ENCODE measurements at places on chromosomes 7 and 10.

DNA sequence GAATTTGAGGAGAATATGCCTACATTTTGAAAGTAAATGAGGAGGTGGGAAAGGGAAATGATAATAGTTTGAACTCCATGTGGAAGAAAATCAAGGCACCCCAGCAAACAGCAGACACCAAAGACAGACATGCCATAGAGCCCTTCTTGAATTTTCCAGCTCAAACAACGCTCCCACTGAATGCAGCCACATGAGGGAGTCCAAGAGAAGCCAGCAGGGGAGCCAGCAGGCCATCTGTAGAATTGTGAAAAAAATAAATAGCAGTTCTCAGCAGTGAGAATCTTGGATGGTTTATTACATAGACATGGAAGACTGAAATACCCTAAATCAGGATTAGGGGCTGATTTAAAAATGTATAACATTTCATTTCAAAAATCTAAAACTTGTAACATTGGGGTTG lies 1567.3 kb upstream of the LRRTM3 start:
- no peak for DNase-seq

DNA sequence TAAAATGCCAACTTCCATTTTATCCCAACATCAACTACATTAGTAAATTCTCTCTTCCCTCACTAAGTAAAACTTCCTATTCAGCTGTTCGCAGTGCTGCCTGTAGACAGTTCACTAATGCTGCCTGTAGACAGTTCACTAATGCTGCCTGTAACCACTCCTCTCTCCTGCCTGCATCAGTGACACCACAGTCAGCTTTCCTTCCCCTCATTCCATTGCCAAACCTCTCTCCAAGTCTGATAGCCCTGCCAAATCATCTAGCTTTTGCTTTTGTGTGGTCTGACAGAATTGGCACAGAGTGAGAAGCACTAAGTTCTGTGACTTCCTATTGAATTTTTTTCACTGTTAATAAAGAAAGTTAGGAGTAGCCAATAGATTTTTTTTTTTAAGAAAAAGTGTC lies 43.0 kb upstream of the MACC1 start:
- DNase-seq = no peak

DNA sequence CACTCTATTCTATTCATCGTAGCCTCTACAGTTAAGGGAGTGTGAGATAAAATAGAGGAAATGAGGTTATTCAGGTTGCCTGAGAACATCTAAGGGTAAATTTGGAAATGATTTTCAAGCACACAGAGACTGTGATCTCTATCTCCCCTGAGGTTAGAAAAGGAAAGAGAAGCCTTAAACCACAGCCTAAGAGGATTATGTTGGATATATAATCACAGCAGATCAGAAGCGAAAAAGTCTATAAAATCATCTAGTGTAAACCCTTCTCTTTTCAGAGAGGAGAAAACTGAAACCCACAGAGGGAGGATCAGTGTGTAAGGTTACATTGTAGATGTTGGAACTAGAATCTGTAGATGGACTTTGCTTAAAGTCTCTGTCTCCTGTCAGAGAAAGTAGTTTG lies 90.6 kb upstream of the SEMA3E start:
- no peak for DNase-seq

GRCh38 chr10:130227883-130228282 lies 91.7 kb downstream of the GLRX3 start:
- DNase-seq = no peak

DNA sequence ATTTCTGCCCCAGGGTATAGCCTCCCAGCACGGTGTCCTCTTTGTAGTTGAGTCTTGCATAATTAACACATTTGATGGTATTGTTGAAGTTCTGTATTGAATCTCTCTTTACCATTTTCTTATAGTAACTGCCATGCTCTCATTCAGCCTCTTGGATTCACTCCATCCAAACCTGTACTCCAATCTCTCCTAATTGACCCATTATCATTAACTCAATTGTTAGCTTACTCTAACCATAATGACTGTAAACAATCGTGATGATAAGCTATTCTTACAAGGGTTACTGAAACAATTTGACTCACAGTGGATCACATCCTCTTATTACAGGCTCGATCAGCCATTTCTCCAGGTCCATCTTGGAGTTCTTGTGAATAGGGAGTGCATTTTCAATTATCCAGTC lies 191.9 kb upstream of the AGK start:
- DNase-seq = no peak

DNA sequence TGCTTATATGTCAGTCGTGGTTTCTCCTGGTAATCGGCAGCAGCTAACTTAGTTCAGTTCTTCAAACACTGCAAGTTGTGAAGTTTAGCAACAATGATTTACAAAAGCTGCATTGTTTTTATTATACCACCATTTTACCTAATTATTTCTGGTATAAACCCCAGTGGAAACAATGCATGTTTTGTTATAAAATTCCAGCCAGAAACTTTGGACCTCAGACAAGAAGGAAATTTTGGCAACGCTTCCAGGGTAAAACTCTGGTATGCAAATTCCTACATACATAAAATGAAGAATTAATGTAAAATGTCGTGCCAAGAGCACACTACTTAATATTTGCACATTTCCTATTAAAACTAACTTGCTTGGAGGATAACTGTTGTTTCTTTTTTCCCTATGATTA lies 277.4 kb upstream of the LYZL1 start:
- DNase-seq = no peak

GRCh38 chr10:124037784-124038183 lies 55.6 kb downstream of the CHST15 start:
- DNase-seq = no peak

DNA sequence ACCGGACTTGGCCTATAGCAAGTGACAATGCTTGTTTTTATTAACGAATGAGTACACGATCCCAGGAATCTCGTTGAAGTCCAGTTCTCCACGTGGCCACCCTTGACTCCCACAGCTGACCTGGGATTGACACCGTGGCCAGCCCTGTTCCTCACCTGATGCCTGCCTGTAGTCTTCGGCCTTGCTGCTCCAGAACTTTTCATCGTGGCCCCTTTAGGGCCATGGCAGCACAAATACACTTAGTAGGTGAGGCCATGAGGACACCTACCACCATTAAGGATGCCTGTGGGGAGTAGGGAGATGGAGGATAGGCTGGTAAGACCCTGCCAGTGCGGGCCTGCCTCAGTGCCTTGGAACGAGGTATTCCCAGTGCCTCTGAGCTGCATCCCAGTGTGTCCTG lies 30.6 kb upstream of the INSYN2A start:
- DNase-seq = no peak

DNA sequence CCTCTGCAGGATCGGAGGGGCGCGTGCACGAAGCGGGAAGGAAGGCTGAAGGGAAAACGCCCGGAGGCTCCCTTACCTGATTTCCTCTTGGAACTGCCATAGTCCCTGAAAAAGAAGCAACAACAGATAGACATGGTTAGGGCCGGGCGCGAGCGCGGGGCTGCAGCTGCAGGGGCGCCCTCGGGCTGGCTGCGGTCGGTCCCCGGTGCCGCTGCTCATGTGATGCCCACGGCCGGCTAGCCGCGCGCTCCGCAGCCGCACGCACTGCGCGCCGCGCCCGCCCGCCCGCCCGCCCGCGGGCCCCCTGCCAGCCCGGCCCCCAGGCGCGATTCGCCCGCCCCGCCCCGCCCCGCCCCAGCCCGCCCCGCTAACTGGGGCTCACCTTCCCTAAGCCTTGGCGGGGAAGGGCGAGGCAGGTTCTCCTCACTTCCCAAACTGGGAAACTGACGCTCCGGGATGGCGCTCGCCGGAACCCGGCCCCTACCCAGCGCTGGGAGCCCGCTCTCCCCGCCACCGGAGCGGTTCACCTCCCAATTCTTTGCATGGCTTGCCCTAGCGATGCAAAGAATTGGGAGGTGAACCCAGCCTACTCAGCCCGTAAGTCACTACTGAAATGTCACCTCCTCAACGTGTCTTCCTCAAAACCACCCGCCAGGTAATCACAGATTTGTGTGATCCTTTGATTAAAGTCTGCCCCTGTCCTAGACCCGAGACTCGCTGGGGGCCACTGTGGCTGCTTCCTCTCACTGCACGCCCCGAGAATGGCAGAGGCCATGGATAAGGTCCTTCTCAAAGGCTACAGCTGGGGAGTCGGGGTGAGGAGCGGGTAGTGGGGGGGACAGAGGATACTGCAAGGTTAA lies 162.2 kb downstream of the SH3PXD2A start:
- peak; percentile 44 for DNase-seq

GRCh38 chr10:124632064-124632531 lies 112.1 kb downstream of the FAM53B start:
- peak; percentile 45 for DNase-seq

DNA sequence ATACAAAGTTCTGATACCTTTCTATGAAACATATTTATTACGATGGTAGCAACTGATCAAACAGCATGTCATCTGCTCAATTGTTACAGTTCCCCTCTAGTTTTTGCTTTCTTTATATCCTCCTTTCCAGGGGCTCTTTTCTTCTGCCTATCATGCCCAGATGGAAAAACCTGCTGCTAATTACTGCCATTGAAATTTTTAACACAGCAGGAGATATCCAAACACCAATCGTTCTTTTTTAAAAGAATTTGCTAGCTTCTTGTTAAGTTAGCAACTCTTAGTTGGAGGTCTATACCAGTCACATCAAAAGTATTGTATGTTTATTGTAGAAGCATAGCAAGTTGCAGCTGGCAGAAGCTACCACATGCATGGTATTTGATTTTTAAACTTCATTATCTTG lies 768.5 kb downstream of the NXPH1 start:
- DNase-seq = no peak

- DNase-seq = no peak
Observed at GRCh38 chr10:30043476-30044270, 15.7 kb downstream of the JCAD start.

GRCh38 chr7:20131776-20132175 lies 85.4 kb downstream of the MACC1 start:
- DNase-seq = no peak

DNA sequence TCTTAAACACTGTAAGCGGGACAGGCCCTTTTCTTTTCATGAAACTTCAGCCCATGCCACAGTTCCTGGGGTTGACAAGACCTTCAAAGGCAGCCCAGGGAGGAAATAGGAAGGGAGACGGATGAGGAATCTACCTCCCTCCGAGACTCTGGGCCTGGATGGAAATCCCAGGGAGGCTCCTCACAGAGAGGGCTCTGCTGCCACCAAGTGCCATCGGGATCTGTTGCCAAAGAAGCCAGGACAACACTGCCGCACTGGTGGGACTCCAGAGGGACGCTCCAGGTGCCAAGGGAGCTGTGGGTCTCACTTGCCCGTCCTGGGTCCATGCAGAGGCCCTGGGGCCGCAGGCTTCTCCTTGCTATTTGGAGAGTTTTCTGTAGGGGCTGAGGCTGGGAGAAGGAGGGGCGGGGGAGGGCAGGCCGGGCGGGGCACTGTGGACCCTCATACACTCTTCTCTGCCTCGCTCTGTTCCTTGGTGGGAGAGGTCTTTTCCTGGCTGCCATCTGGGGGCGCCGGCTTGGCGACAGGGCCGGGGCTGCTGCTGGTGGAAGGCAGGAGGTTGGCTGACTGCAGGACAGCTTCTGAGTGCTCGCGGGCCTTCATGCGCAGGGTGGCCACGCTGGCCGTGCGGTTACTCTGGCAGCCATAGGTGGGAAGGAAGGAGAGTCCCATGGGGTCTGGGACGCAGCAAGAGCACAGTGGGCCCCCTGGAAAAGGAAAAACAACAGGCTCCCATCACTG lies 30.0 kb downstream of the DRGX start:
- DNase-seq = no peak

DNA sequence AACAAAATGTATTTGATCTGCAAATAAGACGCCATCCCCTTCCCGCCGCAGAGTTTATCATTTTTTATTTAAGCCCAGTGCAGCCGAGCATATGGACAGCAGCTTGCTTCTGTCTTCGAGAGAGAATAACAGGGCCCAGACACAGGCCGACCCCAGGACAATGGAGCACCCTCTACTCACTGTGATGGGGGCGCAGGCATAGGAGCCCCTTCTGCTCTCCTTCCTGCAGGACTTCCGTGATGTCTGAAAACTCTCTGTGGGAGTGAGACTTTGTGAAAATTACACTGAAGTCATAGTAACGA lies 134.8 kb downstream of the OAT start:
- no peak for DNase-seq

DNA sequence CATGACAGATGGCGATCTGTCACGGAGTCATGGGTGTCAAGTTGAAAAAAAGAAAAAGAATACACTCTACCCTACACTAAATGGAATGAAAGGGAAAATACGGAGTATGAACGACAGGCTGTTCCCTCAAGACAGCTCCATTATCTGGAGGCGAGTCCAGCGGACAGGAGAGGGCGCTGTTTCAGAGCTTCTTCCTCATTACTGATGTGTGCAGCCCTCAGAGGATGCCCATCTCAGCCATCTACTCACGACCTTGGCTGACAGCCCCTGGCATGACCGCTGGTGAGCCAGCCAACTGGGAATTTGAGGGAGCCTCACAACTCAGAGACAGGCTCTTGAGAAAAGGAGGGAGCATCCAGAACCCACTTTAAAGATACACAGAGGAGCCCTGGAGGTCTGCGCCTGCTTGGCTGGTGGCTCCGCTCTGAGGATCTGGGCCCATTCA lies 49.6 kb upstream of the SMNDC1 start:
- peak; percentile 49 for DNase-seq

- no peak for DNase-seq
Observed at GRCh38 chr10:59865101-59865500, 41.3 kb downstream of the CCDC6 start.

GRCh38 chr10:69647126-69647525 lies 17.1 kb downstream of the FAM241B start:
- no peak for DNase-seq

Data from CD4-positive, CD25-positive, alpha-beta regulatory T cell (primary cell).